ENCODE measurements at places on chromosomes 1 and 21.
A peak's percentile ranks its signal among the peaks of the same experiment; 100 is the strongest.

- DNase-seq = no peak
These were observed 250.2 kb upstream of the FGGY start for GRCh38 chr1:59046730-59047157.

GRCh38 chr1:168918860-168919741, 187.4 kb upstream of the ATP1B1 start:
- DNase-seq = peak; percentile 14

- DNase-seq = no peak
These were observed 81.0 kb downstream of the PDE9A start for GRCh38 chr21:42734323-42734971.

DNA sequence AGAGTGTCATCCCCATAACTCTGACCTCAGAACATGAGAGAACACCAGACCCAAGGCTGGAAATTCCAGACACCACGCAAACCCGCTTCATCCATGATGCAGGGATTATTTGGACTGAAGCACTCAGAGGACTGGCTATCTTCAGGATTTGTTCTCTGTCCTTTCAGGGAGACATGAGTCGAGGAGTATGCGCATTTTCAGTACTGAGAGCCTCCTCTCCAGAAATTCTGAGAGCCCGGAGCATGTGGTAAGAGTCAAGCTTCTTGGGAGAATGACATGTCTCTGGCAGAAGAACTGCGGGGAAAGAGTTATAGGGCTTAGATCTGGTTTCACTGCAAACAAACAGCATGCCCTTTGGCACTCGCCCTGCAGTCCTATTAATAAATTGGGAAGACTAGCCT, 6.9 kb downstream of the LAX1 start:
- DNase-seq = no peak

- DNase-seq = no peak
These were observed 157.7 kb downstream of the HHIPL2 start for GRCh38 chr1:222390181-222390580.

- DNase-seq = no peak
These were observed 1.8 kb downstream of the SMYD2 start for GRCh38 chr1:214282630-214283242.

DNA sequence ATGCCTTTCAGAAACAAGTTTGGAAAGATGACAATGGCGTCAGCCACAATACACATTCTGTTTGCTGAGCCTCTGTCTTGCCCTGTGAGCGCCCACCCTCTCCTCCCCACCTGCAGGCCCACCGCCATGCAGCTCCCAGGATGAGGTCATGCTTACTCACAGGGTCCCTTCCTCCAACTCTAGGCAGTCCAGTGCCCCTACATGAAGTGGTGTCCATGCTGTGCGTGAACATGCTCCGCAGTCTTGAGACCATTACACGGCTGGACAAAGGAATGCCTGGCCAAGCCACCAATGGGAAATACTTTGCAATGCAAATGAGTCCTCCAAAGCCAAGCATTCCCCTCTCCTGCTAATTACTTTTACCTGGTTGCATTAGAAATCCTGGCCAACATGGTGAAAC, 92.2 kb downstream of the CD58 start:
- DNase-seq = no peak

GRCh38 chr1:50412813-50413476, 10.3 kb downstream of the DMRTA2 start:
- no peak for DNase-seq

GRCh38 chr1:44220755-44221154, 7.5 kb downstream of the DMAP1 start:
- no peak for DNase-seq

DNA sequence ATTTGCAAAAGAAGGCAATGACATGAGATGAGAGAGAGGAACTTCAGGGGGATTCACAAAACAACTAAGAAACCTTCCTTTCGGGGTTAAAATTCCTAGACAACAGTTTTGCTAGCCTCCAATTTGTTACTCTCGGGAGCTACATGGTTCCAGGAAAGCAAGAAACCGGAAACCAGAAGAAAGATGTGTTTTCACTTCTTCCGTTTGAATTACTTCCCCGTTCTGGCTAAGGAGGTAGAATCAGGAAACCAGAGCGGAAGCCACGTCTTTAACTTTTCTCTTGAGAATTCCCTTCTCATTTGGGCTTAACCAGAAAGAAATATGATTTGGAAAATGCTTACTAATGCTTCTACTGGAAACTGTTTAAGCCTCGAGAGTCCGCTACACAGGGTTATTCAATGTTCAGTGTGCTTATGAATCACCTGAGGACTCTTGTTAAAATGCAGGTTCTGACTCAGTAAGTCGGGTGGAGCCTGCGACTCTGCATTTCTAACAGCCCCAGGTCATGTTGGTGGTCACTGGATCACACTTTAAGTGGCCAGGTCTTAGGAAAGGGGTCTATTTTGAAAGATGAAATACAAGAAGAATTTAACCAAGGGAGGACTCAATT, 43.5 kb upstream of the MCOLN3 start:
- peak; percentile 11 for DNase-seq

- no peak for DNase-seq
These were observed 22.3 kb upstream of the POFUT2 start for GRCh38 chr21:45309987-45310381.

- no peak for DNase-seq
These were observed 51.9 kb downstream of the AGPAT3 start for GRCh38 chr21:43916691-43917514.

- DNase-seq = no peak
These were observed 24.7 kb downstream of the TRIM67 start for GRCh38 chr1:231186356-231187115.

DNA sequence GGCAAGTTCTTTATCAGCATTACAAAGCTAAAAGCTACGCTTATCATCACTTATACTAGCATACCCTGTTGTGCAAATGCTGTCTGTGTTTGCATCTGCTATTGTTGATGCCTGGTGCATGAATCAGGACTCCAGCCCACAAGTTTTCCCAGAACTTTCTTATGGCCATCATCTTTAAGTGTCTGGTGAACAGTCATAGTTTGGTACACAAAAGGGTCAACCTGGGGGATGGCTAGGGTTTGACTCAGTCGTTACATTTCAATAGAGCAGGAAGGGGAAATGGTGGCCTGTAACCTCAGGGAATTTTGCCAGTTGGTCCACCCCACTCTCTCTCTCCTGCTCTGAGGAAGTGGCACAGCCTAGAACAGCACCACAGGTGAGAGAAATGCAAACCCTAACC, 35.4 kb downstream of the SELL start:
- no peak for DNase-seq

GRCh38 chr1:76450229-76450628, 375.7 kb downstream of the ST6GALNAC3 start:
- DNase-seq = no peak

DNA sequence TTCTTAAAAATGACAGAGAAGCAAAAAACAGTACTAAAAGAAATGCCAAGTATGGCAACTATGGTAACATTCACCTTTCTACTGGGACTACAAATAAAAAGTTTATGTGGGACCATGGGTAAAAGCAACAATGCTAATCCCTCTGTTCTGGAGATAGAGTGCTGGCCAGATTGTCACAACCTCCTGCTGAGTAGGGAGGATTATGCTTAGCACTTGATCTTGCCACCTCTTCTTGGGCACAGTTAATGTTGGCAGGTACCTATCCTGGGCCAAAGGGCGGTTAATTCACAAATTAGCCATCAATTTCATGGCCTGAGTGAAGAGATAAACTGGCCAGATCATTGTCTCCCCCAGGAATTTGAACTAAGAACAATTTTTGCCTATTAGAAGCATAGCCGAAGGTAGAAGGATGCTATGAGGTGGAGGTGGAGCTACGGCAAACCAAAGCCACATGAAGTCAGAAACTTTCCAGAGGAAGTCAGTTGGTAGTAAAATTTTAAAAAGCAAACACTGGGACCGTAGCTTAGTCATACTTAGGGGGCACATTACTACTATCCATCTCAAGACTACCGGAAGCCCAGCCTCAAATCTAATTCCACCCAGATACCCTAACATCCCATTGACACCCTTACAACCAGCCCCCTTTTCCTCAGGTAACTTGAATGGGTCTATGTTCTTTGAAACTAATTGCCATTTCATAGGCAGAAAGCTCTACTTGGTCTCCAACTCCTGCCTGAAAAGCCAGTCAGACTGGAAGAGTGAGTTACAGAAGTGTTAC, 2.7 kb downstream of the SCYL3 start:
- no peak for DNase-seq

GRCh38 chr21:27425172-27425571, 458.3 kb upstream of the ADAMTS5 start:
- no peak for DNase-seq

- DNase-seq = no peak
These were observed 45.7 kb downstream of the SLC9A1 start for GRCh38 chr1:27109103-27109822.

DNA sequence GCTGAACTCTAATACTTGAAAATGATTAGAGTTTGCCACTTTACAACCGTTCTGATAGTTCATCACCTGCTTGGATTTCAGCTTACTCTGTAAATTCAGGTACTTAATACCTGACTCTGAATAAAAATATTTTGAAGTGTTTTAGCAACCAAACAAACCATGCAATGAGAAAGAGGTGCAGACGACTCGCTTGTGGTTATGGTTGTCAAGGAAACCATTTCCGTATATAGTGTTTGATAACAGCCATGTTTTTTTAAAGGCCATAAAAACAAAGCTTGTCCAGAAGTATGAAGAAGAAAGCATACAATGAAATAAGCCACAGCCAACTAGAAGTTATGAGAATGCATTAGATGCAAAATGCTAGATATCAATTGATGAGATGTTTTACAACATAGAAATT, 167.2 kb upstream of the HMCN1 start:
- DNase-seq = peak; percentile 49

- peak; percentile 88 for DNase-seq
These were observed at the start of gene ZNF697 for GRCh38 chr1:119647734-119648619. ZNF697 (minus strand) TSS chr1:119648266; CDS start chr1:119626100, 22,166 bp downstream.

DNA sequence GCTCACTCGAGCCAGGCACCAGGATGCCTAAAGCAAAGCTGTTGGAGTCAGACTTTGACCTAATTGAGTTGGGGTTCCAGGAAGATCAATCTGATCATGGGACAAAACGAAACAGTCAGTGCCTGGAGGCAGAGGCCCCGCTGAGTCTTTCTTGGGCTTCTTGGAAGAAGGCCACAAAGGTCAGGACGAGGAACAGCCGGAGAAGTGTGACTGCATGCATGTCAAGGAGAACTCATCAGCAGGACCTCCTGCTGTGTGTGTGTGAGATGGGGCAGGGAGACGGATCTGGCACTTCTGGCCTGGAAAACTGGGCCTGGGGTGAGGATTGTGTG, 190.8 kb downstream of the CAMTA1 start:
- no peak for DNase-seq

DNA sequence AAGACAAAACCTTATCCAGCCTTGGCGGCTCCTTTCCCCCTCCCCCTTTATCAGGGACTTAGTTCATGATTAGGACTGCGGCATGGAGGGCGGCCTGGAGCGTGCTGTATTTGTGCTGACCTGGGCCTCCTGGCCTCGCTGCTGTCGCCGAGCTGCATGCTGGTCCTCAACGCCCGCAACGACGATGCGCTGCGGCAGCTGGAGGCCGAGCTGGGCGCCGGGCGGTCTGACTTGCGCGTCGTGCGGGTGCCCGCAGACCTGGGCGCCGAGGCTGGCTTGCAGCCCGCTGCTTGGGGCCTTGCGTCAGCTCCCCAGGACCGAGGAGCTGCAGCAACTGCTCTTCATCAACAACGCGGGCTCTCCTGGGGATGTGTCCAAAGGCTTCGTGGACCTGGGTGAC, 70.9 kb downstream of the TM2D1 start:
- no peak for DNase-seq

GRCh38 chr1:8090241-8090702, 64.2 kb upstream of the ERRFI1 start:
- DNase-seq = peak; percentile 62

GRCh38 chr1:219837274-219837993, 90.9 kb downstream of the SLC30A10 start:
- DNase-seq = peak; percentile 23

- no peak for DNase-seq
These were observed 351.0 kb upstream of the VAMP3 start for GRCh38 chr1:7420098-7420445.

DNA sequence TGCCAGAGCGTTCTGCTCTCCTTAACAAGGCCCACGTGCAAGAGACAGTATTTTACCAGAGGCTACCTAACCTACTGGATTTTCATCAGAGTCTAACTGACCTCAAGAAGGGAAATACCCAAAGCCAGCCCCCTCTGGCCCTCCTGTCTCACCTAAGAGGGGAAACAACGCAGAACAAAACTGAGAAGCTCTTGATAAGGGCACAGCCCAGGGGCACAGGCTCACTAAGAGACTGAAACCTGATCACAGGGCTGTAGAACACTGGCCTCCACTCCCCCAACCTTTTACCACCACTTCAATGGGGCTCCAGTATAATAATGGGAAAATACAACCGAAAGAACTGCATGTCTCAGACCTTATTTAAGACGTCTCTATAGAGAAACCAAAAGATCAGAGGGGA, 449.5 kb upstream of the CAMK1G start:
- DNase-seq = no peak

GRCh38 chr1:111621050-111621449, 1.5 kb downstream of the RAP1A start:
- no peak for DNase-seq

- DNase-seq = no peak
These were observed 34.2 kb upstream of the GJA5 start for GRCh38 chr1:147794570-147794969.

GRCh38 chr1:99707535-99708142, 58.8 kb downstream of the FRRS1 start:
- no peak for DNase-seq

DNA sequence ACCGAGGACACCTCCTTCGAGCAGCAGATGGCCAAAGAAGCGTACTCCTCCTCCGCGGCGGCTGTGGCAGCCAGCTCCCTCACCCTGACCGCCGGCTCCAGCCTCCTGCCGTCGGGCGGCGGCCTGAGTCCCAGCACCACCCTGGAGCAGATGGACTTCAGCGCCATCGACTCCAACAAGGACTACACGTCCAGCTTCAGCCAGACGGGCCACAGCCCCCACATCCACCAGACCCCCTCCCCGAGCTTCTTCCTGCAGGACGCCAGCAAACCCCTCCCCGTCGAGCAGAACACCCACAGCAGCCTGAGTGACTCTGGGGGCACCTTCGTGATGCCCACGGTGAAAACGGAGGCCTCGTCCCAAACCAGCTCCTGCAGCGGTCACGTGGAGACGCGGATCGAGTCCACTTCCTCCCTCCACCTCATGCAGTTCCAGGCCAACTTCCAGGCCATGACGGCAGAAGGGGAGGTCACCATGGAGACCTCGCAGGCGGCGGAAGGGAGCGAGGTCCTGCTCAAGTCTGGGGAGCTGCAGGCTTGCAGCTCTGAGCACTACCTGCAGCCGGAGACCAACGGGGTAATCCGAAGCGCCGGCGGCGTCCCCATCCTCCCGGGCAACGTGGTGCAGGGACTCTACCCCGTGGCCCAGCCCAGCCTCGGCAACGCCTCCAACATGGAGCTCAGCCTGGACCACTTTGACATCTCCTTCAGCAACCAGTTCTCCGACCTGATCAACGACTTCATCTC, 106.8 kb upstream of the VAMP3 start:
- DNase-seq = no peak

DNA sequence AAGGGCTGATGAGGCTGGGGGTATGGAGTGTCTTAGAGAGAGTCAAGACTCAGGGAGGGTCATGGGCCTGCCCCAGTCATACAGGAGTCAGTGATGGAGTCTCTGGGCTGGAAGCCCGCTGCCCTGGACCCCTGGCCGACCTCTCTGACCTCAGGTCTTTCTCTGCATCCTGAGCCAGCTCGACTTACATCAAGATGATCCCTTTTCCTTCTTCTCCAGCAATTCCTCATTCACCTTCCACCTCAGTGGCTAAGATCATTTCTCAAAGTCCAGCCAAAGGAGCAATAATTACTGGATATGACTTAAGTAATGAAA, 308.6 kb downstream of the MATN1 start:
- DNase-seq = no peak
